ENCODE measurements at places on chromosomes 2 and 18. TPM values are rescaled to one million over a fixed set of nuclear protein-coding genes. Genes with fewer than 3 reads are reported as not detected.

GRCh38 chr2:26555246-26556133 lies 77.6 kb upstream of the OTOF start:
- no peak for DNase-seq

GRCh38 chr2:171516793-171517192 lies 5.5 kb upstream of the CYBRD1 start:
- no peak for DNase-seq

DNA sequence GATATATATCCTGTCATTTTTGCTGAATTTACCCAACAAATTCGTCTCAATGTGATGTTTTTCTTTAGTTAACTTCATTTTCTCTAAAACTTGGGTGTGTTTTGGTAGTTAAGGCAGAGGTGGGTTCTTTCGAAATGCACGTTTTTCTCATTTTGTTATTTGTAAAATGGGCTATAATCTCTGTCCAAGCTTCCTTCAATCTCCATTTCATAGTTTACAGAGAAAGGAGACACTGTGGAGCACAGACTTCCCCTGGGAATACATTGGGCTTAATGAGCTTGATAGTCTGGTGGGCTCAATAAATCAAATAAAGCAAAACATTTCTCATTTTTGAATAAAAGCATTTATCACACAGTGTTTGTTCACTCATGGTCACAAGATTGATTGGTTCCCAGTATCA lies 145.1 kb downstream of the AGPS start:
- DNase-seq = no peak

- DNase-seq = no peak
Measured at GRCh38 chr18:58697146-58697545, 25.9 kb downstream of the MALT1 start.

GRCh38 chr2:74504591-74504990 lies 2.9 kb downstream of the PCGF1 start:
- DNase-seq = no peak

The TLX2 gene
- total RNA-seq = not detected

The ATP6V1C2 gene
- 3.5 TPM for total RNA-seq

The SF3B6 gene
- total RNA-seq = 70.4 TPM

DNA sequence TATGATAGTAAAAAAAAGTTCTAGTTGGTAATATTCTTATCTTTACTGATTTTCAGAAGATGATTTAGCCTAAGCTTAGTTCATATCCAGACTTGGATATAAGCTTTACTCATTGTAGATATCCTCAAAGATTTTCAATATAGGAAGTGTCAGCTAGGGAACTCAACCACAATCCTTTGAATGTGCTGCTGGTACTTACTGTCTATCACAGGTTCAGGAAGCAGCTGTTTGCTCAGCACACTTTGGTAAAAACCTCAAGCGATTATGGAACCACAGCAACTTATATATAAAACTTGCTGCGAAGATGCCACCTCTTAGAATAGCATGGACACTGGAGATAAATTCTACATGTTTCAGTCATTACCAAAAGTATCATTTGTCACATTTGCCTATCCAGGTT lies 60.1 kb upstream of the TNFRSF11A start:
- DNase-seq = no peak
